GDM1 (cell line): ENCODE measurements at places on chromosomes 1 and 21.
A peak's percentile ranks its signal among the peaks of the same experiment; 100 is the strongest.

- DNase-seq: no peak
Measured at GRCh38 chr1:160569806-160570205, 9.5 kb downstream of the CD84 start.

GRCh38 chr1:184160236-184160635, 108.7 kb downstream of the TSEN15 start:
- DNase-seq: no peak

GRCh38 chr1:47624531-47624930, 186.7 kb downstream of the FOXD2 start:
- no peak for DNase-seq

- no peak for DNase-seq
Measured at GRCh38 chr21:45407629-45408247, 2.8 kb downstream of the COL18A1 start.

- DNase-seq: no peak
Measured at GRCh38 chr1:203448521-203449061, 27.0 kb upstream of the PRELP start.

- no peak for DNase-seq
Measured at GRCh38 chr1:27143401-27143800, 11.5 kb downstream of the SLC9A1 start.

DNA sequence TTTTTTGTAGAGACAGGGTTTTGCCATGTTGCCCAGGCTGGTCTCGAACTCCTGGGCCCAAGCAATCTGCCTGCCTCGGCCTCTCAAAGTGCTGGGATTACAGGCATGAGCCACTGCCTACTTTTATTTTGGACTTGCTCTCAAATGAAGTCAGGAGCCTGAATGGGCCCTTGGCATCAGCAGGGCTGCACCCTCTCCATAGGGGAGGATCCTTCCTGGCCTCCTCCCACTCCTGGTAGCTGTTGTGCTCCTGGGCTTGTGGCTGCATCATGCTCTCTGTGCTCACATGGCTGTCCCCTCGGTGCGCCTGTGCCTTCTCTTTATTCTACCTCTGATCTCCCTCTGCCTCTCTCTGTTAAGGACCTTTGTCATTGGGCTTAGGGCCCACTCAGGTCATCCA, 46.4 kb upstream of the DISP3 start:
- no peak for DNase-seq

DNA sequence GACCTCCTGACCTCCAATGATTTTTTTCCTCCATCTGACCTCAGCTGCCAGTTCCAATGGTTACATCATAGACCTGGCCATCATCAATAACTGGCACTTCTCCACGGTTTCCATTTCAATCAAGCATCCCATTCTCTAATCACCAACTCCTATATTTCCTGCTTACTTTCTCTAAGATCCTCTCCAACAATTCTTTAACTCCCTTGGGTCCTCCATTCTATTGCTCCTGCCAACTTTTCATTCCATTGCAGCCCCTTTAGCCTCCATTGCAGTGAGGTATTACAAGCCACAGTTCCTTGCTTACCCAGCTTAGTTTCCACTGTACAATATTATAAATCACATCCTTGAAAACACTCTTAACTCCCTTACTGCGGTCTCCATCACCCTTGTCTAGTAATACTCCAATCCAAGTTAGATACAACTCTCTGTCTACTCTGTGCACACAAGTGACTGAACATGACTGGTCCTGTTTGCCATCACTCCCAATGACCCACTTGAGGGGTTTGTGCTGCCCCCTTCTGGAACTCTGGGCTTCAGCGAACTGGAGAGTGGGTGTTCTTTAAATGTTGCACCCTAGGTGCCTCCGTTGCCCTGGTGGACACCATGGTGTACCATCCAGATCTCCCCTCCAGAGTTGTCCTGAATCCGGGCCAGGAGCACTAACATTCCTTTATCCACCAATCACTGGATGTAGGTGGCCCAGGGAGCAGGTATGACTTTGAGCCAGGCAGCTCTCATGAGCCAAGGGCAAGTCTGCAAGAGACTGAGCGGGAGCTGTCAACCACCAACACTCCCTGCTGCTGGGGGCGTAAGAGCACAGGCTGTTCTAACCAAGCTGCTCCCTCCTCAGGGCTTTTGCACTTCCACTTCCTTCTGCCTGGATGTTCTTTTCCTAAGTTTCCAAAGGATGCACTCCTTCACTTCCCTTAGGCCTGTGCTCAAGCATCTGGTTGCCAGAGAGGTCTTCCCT, 3.7 kb upstream of the FNDC7 start:
- peak; percentile 9 for DNase-seq

DNA sequence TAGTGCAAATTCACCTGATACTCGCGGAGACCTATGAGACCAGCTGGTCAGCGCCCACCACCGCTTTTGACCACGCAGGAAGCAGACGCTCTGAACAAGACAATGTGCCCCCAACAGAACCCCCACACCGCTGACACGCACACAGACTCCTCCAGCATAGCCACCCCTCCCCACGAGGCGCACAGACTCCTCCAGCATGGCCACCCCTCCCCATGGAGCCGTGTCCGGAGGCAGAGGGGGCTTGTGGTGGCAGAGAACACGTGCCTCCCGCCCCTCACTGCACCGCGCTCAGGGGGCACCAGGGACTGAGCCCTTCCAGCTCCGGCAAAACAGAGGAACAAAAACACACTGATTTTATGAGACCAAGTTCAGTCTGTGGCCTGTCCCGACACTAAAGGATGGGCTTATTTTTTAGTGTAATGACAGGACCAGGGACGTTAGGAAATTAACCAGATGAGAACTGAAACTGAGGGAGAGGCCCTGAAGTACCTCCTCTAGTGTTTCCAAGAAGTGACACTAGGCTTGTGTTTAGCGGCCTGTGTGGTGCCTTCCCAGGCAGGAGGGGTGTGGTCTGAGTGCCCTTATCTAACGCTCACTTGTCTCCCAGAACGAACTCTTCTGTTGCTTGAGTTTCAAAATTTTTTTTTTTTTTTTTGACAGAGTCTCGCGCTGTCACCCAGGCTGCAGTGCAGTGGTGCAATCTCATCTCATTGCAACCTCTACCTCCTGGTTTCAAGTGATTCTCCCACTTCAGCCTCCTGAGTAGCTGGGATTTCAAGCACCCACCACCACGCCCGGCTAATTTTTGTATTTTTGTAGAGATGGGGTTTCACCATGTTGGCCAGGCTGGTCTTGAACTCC, 10.0 kb upstream of the AGPAT3 start:
- no peak for DNase-seq

DNA sequence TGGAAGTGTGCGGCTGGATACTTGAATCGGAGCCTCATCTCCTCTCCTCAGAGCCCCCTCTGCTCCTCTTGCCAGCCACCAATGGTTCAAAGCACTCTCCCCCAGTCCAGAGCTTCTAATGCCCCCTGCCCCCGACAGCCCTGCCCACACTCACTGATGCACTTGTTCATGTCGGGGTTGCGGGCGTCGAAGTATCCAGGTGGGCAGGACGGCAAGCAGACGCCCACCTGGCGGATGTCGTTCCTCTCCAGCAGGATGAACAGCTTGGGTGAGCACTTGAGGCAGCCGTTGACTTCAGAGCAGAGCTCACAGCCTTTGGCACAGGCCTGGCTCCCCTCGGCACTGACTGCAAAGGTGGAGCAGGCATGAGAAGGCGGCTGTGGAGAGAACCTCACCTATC, 18.4 kb downstream of the RSPO1 start:
- no peak for DNase-seq

GRCh38 chr1:53878492-53879105, 11.0 kb downstream of the YIPF1 start:
- DNase-seq: peak; percentile 25

- no peak for DNase-seq
Measured at GRCh38 chr1:100481303-100481702, 56.6 kb upstream of the GPR88 start.

DNA sequence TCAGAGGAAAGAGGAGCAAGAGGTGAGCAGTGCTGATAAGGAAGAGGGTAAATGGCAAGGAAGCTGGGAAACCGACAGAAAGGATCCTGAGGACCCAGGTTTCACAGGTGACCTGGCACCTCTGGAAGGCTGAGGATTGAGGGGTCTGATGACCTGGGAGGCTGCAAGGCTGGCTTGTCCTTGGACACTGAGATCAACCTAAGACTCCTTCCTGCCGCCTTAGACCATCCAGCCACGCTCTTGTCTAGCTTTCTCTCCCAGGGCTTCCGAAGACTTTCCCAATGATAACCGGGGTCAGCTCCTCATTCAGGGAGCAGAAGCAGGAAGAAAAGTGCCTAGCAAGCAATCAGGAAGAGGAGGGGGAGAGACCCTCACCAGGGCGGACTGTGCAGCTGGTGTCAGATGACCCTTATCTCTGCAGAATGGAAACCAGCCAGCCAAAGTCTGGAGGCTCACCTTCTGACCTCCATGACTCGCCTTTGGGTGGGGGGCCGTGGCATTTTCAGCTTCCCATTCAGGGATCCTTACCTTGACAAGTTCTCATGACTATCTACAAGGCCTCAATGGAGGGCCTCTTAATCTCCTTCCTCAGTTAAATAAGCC, 77.7 kb downstream of the CAPZB start:
- no peak for DNase-seq
